ENCODE measurements at places on chromosomes 2 and 18.

GRCh38 chr2:32172870-32173269, 7.2 kb downstream of the SLC30A6 start:
- no peak for DNase-seq

GRCh38 chr2:48901015-48901343, 145.5 kb upstream of the LHCGR start:
- DNase-seq = no peak

DNA sequence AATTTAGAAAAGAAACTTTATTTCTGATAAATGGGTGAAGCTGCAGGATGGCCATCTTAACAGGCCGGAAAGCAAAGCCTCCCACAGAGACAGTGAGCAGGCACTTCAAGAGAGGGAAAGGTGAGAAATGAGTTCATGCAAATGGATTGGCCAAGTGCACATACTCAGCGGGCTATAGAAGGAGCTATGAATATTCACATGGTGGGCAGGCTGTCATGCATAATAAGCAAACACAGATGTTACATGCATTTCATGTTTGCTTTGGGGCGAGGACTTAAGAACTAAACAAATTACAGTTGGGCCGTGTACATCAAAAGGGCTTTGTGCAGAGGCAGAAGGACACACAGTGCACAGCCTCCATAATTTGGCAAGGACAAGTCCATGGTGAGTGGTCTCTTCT, 69.8 kb upstream of the MAL start:
- DNase-seq = no peak

DNA sequence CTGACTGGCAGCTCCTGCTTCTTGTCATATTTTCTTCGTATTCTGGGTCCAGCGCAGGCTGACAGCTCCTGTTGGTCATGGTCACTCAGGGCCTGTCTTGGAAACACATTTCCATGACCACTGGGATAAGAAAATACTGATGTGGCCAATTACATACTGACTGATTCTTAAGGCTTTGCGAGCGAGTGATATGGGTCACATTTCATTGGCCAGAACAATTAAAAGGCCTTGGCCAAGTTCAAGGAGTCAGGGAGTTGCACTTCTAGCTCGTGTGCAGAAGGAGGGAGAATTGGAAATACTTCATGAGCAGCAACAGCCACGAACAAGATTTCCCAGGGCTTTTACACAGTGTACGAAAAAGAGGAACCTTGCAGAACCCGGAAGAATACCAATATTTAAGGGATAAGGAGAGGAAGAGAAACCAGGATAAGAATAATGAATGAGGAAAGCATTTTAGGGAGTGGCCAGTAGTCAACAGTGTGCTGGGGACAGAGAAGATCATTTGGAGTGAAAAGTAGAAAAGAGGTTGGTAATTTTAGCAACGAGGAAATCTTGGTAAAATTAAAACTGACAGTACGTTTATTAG, 149.5 kb downstream of the ATP9B start:
- DNase-seq = no peak

DNA sequence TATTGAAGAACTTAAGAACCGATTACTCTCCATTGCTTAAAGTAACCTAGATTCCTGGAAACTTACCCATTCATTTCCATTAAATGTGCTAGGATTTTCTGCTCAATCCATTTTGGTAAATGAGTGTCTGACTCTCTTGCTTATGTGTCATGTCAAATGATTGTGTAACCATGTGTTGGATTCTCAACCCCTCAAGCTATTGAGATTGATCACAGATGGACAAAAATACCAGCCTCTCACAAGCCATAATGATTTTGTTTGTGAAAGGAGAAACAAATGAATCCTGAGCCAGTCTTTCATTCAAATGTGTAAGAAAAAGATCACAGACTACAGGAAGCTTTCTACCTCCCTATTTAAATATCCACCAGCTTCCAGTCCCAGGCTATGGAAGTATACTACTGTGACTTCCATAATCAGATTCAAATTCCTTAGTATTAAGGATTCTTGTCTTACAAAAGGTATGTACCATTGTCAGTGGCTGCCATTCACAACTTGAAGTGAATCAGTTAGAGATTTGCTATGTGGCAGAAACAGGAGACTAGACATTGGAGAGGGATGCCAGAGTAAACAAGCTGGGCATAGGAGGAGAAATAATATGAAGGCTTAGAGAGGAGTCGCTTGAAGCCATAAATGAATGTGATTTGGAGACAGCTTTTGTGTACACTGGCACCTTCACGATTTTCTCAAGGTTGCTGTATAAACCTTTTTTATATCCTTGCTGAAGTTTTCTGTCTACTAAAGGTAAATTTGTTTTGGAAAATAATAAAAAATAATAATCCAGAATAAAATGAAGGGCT, 498.5 kb upstream of the SETBP1 start:
- DNase-seq = no peak

DNA sequence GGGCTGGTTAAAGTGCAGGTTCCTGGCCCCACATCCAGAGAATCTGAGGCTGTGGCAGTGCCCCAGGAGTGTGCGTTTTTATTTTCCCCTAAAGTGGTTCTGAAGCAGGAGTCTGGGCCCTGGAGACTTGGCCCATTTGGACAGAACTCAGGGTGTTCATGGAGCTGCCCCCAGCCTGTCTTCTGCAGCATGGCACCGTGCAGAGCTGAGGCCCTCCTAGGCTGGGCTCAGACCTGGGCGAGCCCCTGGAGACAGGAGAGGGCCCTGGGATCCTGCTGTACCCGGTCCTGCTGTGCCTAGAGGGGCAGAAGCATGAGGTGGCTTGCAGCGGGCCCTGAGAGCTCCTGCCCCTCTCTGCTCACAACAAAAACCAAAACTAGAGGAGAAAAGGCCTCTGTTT, 58.8 kb upstream of the B3GNT7 start:
- no peak for DNase-seq

Measured in stimulated activated CD4-positive, alpha-beta T cell treated with anti-CD3 and anti-CD28 coated beads, TNF-alpha, amount 100 ng/mL, for 1 hour (primary cell).